ENCODE measurements at places on chromosomes 7 and 10.

DNA sequence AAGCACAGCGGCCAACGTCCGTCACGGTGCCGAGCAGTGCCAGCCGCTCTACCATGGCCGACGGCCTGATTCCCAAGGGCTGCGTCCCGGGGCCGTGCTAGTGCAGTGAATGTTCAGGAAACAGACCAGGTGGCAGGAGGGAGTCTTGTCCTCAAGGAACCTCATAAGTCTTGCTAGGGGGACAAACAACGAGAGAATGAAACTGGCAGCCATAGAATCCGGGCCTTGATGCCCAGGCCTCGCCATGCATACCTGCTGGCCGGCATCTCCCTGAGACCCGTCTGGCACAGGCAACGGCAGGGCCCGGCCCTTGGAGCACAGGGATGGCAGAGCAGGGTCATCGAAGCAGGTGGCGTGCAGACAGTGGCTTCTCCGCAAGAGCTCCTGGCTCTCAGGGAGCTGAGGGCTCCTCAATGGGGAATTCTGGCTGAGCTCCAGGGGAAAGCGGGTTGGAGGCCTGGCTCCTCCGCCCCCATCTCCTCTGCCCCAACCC lies 58.8 kb downstream of the DIP2C start:
- DNase-seq, result no peak

GRCh38 chr7:47601119-47601880 lies 19.4 kb upstream of the TNS3 start:
- DNase-seq, result peak; percentile 98

DNA sequence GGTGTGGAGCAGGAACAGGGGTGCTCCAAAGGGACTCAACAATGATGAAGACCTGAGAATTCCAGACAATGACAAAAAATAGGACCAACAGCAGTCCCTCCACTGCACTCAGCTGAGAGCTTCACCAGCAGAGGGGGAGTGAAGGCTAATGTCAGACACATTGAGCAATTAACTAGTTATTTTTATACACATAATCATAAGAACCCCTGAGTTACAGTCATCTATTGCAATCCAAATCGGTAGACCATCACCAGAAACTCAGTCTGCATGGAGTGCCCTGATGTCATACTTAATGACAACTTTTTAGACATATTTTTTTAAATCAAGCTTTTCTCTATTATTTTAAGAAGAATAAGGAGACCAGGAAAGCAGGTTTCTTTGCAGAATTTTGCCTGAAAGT lies 30.6 kb upstream of the IKZF1 start:
- DNase-seq, result no peak

- no peak for DNase-seq
These were observed 81.9 kb downstream of the ABCB5 start for GRCh38 chr7:20697351-20697750.

DNA sequence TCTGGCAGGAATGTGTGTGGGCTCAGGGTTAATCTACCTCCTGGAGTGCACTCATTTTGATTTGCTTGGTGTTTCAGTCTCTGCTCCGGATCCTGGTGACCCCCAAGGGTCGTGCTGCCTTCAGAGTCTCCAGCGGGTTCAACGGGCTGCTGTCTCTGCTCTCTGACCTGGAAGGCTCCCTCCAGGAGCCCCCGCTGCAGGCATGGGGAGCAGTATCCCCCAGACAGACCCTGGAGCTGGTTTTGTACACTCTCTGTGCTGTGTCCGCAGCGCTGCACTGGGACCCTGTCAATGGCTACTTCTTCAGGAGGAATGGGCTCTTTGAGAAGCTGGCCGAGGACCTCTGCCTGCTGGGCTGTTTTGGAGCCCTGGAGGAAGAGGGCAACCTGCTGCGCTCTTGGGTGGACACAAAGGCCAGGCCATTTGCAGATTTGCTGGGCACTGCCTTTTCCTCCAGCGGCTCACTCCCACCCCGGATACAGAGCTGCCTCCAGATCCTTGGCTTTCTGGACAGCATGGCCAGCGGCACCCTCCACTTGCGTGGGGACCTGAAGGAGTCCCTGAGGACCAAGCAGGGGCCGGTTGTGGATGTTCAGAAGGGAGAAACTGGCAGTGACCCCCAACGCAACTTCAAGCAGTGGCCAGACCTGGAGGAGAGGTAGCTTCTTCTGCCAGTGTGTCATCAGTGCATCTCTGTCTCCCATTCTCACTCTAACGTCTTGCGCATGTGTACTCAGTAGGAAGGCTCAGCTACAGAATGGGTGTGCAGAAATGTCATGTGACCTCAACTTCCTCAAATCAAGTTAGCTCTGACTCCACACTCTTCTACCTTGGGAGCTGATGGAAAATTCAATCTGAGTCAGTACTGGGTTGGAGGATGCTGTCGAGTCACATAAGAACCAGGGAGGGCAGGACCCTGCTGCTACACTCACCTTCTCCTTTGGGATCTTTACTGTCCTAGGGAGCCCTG lies 58.5 kb downstream of the WDFY4 start:
- no peak for DNase-seq

- peak; percentile 65 for DNase-seq
These were observed 38.1 kb upstream of the WDR11 start for GRCh38 chr10:120813085-120813484.

GRCh38 chr10:30840395-30841050 lies 191.1 kb downstream of the ZNF438 start:
- no peak for DNase-seq

DNA sequence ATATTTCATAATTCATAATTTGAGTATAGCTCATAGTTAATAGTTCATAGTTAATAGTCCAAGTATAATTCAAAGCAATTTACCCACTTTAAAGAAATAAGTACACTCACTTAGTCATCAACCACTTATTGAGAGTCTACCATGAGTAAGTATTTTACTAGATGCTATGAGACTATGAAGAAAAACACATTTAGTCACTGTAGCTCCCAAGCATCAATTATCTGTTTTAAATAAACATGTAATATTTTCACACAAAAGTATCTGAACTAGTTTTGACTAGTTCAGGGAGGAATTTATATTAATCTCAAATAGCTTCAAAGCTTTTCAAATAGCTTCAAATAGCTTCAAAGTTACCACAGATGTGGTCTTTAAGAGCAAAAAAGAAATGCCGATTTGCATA lies 119.2 kb downstream of the ANK3 start:
- peak; percentile 38 for DNase-seq

- peak; percentile 77 for DNase-seq
These were observed 433.6 kb upstream of the GALNT17 start for GRCh38 chr7:70698219-70698832.

- DNase-seq, result peak; percentile 72
These were observed 87.1 kb downstream of the SLC16A9 start for GRCh38 chr10:59622320-59623132.

- no peak for DNase-seq
These were observed 4.8 kb upstream of the TAF3 start for GRCh38 chr10:7813481-7813880.

DNA sequence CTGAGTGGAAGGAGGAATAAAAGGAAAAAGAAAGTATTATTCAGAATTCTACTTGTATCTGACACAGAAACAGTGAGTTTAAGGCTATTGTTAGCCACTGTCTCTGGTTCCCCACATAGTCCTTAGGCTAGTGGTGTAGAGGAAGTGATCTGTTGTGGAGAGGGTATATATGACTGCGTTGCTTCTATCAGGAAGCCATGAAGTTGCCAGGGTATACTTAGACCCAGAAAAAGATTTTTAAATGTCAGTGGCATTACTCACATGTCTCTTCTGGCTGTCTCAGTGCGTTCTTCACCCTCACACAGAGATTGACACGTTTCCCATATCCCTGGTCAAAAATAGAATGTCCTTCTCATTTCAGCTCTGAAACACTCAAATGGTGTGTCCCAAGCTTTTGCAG lies 72.7 kb downstream of the SEM1 start:
- no peak for DNase-seq

DNA sequence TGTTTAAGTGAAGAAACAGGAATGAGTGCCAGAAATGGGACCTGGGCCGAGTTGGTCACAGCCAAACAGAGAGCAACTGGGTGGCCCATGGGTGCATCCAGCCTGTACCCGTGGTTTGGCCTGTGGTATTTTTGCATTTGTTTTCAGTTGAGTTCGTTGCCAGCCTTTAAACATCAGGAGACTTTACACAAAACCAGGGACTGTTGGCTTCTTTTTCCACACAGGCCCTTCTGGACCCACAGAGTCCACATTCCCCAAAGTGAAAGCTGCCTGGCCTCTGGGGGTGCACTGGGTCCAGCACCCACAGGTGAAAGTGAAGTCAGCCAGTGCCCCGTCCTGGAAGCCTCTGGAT lies 54.1 kb upstream of the TNS3 start:
- DNase-seq, result no peak

DNA sequence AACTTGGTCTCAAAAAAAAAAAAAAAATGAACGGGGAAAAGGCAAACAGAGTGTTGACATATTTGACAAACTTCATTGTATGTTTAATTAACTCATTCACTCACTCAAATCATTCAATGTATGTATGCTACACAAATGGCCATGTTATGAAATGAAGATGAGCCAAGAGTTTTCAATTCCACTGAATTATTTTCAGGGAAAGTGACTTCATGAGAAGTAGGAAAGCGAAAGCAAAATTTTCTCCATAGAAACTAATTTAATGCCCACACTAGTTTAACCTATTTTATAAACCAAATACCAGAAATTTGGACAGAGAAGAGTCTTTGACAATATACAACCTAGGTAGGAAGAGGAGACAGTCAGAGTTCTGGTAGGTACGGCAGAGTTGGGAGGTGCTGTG lies 119.5 kb downstream of the HIPK2 start:
- DNase-seq, result no peak

- DNase-seq, result no peak
These were observed 19.5 kb upstream of the PLPP4 start for GRCh38 chr10:120437541-120437940.

DNA sequence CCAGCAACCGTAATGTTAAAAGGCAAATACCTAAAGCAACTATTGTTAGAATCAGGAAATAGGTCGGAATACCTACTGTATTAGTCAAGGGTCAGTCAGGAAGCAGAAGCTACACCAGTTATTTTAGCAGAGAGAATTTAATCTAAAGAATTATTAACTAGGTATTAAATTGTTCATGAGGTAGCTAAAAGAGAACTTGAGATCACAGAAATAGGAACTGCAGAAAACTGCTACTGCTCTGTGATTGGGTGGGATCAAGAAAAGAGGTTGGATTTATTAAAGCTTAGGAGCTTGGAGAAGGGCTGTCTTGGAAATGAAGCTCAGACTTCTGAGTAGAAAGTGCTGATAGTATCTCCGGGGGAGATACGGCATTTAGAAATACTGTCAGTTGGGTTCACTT lies 20.0 kb upstream of the ZNF438 start:
- DNase-seq, result peak; percentile 50

GRCh38 chr7:158647475-158647792 lies 57.2 kb downstream of the NCAPG2 start:
- no peak for DNase-seq

DNA sequence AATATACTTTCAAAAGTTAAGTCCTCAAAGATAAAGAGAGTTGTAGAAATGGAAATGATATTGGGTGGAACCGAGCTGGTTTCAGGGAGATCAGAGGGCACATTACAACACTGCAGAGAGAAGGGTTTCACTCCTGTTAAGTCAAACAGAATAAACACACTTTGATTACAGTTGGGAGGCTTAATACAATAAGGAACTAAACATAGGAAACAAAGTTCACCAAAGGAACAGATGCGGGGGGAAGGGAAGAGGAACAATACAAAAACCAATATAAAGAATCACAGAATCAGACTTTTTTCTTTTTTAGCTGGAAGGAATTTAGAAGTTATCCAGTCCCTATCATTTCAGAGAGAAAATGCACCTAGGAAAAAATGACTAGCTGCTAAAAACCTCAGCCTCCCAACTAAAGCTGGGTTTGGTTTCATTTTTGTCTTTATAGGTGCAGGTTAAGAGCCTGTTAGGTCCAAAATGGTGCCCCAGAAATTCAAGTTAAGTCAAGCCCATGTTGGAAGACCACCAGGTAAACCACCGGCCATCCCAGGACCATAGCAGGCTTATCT lies 81.9 kb downstream of the DNMBP start:
- no peak for DNase-seq

DNA sequence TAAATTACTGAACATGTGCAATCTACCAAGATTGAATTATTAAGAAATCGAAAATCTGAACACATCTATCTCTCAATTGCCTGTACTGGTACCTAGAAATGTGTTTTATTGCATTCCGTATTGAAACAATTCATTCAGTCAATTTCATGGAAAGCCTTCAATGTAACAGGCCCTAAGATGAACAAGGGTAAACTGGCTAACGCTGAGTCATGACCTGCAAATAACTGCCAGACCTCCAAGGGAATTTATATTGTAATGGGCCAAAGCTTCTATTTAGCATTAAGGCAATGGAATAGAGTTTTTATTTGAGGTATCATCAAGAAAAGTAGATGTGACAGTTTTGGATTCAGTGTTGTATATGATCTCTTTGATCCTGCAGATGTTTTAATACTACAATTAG lies 49.9 kb upstream of the CD36 start:
- DNase-seq, result no peak

GRCh38 chr7:158683541-158683940 lies 21.1 kb downstream of the NCAPG2 start:
- DNase-seq, result no peak

DNA sequence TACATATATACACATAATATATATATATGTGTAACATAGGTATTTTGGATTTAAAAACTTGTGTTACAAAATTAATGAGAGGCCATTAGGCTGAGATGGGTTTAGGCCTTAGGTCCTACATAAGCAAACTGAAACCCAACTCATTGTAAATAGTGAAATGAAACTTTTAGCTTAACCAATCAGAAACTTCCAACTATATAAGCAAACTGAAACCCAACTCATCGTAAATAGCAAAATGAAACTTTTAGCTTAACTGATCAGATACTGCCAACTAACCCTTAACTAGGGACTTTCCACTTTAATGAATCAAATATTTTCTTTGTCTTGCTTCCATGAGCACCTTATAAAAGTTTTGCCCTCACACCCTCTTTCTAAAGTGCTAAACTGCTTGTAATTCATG lies 17.3 kb upstream of the SAMD9L start:
- DNase-seq, result no peak
